Left renal pelvis (tissue), 4 donors: ENCODE measurements at places on chromosomes 12 and 14.
A peak's percentile ranks its signal among the peaks of the same experiment; 100 is the strongest.

GRCh38 chr12:61385771-61386170 lies 874.4 kb upstream of the USP15 start:
- no peak for DNase-seq

GRCh38 chr14:31010935-31011334 lies 14.5 kb upstream of the AP4S1 start:
- no peak for DNase-seq

GRCh38 chr12:42524716-42525115 lies 64.8 kb downstream of the PRICKLE1 start:
- no peak for DNase-seq

GRCh38 chr14:71166180-71166837 lies 259.1 kb downstream of the PCNX1 start:
- peak; percentile 53 for DNase-seq

DNA sequence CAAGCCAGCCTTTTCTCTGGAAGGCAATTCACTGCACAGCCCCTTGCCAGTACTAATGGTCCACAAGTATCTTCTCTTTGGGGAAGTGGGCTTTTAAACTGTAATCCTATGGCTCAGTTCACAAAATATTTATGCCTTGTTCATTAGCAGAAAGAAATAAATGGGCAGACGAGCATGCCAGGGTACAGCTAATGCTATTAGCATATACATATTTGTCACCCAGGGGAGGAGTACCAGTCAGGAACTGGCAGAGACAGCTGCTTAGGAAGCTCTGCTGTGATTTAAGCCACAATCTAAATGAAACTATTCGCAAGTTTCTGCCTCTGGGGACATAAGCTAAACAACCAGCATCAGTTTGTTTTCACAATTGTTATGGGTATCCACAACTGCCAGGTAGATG lies 113.4 kb upstream of the CCDC198 start:
- DNase-seq = no peak

DNA sequence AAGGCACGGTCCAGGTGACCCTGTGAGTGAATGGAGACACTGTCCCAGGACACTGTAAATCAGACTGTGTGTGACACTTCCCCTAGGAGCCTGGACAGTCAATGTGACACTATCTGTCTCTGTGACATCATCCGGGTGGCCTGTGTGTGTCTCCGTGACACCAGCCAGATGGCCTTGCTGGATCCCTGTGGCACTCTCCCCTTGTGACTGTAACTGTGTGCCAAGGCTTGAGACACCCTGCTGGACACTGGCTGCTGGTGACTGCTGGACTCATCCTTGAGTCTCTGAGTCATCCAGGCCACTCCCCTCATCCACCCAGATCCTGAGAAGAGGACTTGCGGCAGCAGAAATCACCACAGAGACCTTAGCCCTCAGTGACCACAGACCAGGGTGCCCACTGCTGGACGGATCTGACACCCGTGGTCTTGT lies 51.6 kb downstream of the MVK start:
- DNase-seq = no peak

DNA sequence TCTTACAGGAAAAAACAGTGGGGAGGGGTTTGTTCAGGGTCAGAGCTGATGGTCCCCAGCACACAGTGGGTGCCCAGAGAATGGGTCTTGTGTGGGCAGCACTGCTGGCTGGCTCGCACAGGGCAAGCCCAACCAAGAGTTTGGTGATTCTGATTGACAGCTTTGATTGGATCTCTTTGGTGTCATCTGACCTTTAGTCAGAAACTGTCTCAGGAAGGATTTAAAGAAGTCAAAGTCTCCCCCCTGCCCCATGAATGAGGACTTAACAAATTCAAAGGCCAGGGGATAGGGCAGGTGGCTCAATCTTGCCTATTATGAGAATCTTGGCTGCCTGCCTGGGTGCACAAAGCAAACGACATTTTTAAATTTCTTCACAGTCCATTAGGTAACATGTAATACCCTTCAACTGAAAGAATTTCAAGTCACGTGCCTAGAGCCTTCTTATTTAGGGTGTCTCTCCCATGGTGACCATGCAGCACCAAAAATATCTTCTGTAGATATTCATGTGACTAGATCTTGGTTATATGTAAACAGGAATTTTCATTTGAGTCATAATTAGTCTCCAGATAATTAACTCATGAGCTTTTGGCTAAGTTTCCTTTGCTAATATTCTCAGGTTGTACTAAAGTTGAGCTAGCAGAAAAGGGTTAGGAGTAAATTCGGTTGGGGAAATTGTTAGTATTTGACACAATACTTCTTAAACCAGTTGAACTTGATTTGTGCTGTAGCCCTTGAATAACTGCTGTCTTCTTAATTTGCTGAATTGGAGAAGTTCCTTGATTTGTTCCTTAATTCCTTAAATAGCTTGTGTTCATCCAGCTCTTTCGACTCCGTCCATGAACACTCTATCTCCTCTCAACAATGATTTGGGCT lies 54.5 kb upstream of the HECTD1 start:
- DNase-seq = no peak

- no peak for DNase-seq
These were observed 7.7 kb downstream of the DAZAP2 start for GRCh38 chr12:51246254-51246853.

DNA sequence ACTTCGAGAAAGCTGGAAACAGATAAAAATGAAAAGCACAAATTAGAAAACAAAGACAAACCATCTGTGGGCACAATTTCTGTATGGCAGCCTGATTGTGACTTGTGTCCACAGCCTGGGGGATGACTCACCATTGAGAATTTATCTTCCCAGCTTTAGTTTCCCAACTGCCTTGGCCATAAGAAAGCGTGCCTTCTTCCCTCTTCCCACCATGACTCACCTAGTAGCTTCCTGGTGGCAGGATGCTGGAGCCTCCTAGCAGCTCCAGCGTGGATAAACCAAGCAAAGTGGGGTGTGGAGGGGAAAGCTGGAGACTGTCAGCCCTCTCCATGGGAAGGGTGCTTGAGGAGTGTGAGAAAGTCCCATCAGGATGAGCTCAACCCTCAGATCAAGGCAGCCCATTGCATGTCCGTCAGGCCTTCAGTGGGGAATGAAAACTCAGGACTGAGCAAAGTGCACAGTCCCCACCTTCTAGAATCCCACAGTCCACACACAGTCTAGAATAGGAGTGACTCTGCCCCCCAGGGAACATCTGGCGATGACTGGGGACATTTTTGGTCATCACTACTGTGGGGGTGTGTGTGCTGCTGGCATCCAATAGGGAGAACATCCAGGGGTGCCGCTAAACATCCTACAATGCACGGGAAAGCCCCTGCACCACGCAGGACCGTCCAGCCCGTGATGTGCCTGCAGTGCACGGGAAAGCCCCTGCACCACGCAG lies 22.4 kb upstream of the SERPINA6 start:
- DNase-seq = no peak

DNA sequence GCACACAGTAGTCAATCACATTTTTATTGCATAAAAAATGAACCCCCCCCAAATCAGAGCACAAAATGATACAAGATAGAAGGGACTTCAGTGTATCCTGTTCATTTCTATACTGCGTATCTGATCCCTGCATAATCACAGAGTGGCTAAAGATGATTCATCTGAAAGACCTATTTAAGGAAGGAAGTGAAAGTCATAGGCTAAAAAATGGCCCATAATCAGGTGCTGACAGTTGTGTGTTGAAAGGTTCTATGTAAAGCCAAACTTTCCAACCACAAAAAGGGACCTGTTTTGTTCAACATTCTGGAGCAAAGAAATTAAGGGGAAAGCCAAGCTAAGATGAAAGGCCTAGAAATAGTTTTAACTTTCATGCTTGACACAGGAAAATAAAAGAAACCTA lies 147.8 kb upstream of the ATP2B1 start:
- DNase-seq = no peak

DNA sequence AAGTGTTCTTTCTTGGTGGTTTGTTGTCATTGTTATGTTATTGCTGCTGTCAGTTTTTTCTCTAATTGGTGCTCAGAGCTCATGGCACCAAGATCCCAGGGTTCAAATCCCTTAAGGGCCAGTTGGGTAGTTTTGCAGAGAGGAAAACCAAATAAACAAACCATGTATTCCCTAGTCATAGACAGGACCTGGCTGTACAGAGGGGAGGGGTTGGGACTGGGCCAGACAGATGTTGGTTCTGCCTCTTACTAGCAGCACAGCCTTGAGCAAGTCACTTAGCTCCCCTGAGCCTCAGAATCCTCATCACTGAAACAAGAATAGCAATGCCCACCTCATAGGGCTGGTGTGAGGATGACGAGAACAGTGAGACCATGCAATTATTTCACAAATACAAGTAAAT lies 53.4 kb downstream of the LTBP2 start:
- DNase-seq = no peak

DNA sequence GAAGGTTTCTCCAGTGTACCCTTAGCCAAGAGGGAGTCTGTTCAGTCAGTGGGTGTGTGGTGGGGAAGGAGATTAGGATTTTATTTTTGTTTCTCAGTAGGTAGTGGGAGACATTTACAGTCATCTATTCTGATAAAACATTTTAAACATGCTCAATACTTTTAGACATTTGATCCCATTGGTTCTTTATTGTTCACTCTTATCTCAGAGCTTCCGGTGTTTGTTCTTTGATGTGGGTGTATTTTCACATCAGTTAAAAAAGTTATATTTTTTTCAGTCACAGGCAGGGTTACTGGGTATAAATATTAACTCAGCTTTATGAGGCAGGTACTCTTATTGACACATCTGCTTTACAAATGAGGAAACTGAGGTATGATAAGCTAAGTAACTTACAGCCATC lies 43.3 kb upstream of the LRRK2 start:
- no peak for DNase-seq

- no peak for DNase-seq
These were observed 147.3 kb downstream of the TSPAN9 start for GRCh38 chr12:3224530-3224903.

- no peak for DNase-seq
These were observed at the start of gene GPX2 for GRCh38 chr14:64942531-64943111. Gene GPX2, minus strand, starts transcription at chr14:64942745. Its CDS starts 19 bp downstream, at chr14:64942726.

GRCh38 chr14:34300882-34301734 lies 160.9 kb downstream of the SPTSSA start:
- peak; percentile 37 for DNase-seq

- DNase-seq = no peak
These were observed 52.1 kb downstream of the STON2 start for GRCh38 chr14:81348061-81348460.

- no peak for DNase-seq
These were observed 44.4 kb upstream of the TCL1A start for GRCh38 chr14:95758331-95758730.

DNA sequence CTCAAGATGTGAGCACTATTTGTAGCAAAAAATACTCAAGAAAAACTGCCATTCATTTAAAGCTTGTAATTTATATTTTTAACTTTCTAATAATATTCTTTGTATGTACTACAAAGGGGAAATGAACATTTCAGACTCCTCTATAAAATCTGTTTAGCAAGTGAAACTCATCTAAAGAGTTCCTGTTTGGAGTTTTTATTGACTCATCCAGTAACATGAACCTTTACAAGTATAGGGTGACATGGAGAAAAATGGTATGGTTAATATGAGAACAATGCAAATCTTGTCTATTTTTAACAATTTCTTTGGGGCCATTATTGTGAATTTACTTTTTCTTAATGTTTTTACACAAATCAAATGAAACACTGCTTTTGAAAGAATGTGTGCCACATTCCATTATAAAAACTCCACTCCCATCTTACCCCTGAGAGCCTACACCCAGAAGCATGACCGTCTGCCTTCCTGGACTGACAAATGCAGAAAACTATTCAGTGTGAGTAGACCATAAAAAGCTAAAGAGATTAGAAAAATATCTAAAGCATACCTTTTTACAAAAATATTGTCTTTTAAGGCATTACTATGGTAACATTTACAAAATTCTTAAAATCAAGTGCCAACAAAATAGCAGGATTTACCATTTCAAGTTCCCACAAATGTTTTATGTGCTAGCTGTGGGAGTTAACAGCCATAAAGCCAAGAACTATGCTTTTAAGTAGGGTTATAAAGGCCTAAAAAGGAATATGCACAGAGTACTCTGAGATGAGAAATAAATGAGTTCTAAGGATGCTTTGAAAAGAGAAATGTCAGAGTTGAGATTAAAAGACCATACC lies 144.0 kb downstream of the ADAMTS20 start:
- DNase-seq = no peak

GRCh38 chr12:125540580-125541204 lies 475.5 kb downstream of the AACS start:
- DNase-seq = no peak

DNA sequence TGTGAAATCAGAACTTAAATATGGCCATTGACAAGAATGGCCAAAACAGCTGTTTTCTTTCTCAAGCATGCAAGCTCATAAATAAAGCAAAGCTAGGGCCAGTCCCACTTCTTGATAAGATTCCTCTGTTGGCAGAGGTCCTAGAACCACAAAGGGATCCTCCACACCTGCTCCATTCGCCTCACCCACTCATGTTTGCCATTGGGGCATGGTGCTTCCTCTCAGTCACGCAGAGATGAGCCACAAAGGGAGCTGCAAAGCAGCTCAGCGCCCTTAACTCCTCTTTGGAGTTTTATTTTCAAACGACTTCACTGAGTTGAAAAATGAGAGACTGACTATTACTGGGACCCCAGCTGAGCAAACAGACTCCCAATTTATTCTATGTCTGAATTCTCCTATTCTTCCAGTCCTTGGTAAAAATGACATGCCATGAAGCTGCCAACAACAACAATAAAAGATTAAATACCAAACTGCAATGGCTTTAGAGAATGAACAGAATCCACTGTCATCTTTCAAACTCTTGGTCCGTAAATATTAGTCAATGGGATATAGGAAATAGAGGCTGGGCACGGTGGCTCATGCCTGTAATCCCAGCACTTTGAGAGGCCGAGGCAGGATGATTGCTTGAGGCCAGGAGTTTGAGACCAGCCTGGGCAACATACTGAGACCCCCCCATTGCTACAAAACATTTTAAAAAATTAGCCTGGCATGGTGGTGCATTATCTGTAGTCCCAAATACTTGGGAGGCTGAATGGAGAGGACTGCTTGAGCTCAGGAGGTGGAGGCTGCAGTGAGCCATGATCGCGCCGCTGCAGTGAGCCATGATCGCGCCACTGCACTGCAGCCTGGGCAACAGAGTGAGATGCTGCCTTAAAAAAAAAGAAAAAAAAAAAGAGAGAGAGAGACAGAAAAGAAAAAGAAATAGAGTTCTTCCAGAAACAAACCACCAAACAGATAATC lies 16.4 kb downstream of the MANSC1 start:
- no peak for DNase-seq

DNA sequence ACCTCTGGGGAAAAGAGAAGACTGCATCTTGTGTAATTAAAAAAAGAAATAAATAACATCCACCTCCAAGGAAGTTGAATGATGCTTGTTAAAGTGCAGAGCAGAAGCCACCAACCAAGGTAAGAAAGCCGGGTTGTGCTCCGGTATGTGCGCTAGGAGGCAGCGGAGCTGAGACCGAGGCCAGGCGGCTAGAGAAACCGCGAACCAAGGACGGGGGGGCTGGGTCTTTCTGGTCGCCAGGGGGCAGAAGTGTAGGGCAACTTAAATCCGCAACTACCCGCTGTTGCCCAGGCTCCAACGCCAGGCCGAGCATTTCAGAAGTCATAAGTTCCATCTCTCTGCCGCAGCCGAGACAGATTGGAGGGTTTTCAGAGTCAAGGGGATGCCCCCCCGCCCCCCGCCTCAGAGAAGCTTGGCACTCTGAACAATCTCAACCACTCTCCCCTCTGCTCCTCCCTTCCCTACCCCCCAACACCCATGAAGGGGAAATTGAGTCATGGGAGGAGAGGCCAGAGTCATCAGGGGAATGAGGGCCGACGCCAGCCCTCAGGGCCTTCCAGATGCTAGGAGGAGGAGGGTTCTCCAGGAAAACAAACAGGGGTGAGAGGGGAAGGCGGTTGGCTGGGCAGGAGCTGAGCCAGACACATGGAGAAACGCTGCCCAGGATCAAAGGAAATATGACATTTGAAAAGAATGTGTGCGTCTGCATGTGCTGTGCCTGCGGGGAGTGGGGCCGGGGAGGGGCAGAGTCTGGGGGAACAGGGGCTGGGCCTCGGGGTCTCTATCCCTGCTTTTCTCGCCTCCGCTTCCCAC lies 2.2 kb upstream of the NFATC4 start:
- no peak for DNase-seq
